NCI-H69 (cell line): ENCODE measurements at places on chromosomes 5 and 9.

DNA sequence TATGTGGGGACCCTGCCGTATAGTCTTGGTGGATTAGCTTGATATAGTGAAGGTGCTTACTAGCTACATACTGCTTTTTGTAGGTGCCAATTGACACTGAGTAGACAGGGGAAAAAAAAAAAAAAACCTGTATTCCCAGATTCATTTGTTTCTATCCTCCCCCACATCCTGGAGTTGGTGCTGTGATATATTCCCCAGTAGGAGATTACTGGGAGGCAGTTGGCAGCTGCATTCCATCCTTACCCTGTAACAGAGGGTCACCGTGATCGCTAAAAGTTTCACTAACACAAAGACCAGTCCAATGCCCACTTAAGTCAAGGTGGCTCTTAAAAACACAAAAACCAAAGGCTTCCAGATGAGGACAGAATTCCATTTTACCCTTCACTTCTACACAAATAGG lies 27.4 kb upstream of the TOMM5 start:
- peak; percentile 56 for DNase-seq

DNA sequence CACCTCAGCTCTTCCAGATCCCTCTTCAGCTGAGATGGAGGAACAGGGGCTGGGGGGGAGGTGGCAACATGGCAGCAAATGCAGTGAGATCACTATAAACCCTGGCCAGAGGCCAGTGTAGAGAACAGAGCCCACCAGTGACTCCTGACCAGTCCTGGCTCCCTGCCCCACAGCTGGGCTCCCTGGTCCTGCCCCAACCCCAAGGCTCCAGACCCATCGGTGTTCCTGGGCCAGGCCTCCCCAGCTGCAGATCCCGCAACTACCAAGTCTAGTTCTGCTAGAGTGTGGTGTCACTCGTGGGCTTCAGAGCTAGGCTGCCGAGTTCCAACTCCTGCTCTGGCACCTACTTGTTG lies 16.8 kb downstream of the AKNA start:
- DNase-seq = no peak

GRCh38 chr5:60576425-60576824 lies 123.5 kb downstream of the DEPDC1B start:
- DNase-seq = no peak

DNA sequence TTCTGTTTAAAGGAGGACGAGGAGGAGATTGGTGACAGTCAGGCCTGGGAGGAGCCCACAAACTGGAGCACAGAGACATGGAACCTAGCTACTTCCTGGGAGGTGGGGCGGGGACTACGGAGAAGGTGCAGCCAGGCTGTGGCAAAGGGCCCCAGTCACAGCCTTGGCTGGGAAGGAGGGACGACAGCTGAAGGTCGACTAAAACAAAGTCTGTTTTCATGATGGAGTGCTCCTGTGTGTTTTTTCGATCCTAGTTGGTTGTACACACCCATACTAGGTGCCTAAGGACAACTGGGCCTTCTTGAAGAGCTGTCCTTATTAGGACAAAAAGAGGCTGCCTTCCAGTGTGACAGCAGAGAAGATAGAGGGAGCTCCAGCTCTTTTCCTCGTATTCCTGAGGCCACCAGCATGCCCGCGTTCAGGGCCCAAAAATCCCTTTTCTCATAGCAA lies 2.9 kb downstream of the CCDC107 start:
- DNase-seq = peak; percentile 24

- peak; percentile 72 for DNase-seq
These were observed 150.0 kb downstream of the TLE1 start for GRCh38 chr9:81539317-81539716.

- peak; percentile 25 for DNase-seq
These were observed 52.2 kb upstream of the SPINK5 start for GRCh38 chr5:148011398-148012137.

- DNase-seq = peak; percentile 58
These were observed 30.2 kb downstream of the LRRTM2 start for GRCh38 chr5:138844812-138845513.

GRCh38 chr9:127351182-127352166 lies 45.5 kb upstream of the SLC2A8 start:
- peak; percentile 31 for DNase-seq

DNA sequence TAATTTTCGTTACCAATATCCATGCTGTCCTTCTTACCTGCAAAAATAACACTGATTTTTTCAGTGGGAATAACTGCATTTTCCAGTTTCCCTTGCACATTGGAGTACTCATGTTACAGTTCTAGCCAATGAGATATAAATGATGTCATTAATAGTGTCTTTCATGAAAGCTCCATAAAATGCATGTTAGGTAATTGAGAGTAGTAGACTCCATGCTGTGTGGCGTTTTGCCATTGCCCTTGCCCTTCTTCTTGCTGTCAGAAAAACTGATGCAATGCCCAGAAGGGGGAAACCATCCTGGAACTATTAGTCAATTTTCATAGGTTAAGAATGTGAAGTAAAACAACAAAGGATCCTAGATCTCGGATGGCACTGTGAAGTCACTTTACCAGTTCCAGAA lies 1765.3 kb downstream of the EFNA5 start:
- peak; percentile 73 for DNase-seq

DNA sequence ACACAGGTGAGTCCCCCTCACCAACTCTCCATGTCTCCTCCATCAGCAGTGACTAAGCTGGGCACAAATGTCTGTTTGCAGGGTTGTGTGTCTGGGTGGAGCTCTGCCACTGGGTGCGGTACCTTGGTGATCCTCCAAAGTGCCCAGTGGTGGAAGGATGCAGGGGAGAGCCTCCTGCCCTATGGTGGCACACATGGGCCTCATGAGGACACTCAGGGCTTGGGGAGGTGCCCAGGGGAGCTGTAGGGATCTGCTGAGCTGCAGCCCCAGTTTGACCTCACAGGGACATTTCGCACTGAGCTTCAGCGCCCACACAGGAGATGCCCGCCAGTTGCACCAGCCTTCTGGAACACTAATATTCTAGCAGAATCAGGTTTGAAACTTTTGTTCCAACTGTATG lies 29.5 kb downstream of the S1PR3 start:
- no peak for DNase-seq

GRCh38 chr5:58056546-58056945 lies 403.3 kb downstream of the PLK2 start:
- DNase-seq = no peak

- DNase-seq = peak; percentile 15
These were observed 34.7 kb downstream of the GLT6D1 start for GRCh38 chr9:135604437-135605237.

- peak; percentile 98 for DNase-seq
These were observed at the start of gene PDLIM7 for GRCh38 chr5:177497292-177498012. TSS of gene PDLIM7 (minus strand) at chr5:177497604. CDS start at chr5:177496512, 1,092 bp downstream.

DNA sequence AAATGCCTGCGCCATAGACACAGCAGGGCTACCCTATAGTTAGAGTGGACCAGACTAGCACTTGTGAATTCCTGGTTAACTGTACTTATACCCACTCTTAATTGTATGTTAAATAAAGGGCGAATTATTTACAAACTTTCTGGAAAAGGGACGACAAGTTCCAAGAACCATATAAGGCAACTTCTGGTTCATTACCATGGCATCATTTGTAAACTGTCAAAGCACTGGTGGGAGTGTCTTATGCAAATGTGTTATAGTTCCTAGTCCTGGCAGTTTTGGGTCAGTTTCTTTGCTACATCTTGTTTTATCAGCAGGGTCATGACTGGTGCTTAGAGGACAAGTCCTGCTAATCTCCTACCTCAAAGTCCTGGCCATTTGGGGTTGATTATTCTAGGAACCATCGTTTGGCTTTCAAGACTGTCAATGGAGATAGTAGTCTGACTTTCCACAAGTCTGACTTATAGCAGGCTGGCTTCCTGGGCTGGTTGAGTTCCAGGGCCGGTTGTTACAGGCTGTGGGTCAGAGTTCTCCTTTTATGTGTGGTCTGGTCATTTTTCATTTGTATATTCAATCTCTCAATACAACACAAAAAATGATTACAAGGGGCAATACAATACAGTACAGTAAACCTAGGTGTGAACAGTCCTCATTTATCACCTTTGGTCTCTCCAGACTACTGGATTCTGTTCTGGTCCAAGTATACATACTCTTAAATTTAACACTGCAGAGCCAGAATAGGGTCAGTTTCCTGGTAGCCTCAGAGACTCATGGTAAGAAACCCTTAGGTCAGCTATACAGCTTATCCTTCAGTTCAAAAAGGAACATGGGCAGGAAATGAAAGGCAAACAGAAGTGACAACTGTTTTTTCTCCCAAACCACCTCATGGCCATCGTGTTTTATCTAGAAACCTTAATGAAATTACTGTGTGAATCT lies 8.3 kb upstream of the CFAP95 start:
- DNase-seq = no peak

- no peak for DNase-seq
These were observed 375.5 kb downstream of the CTNND2 start for GRCh38 chr5:11528720-11529119.

- no peak for DNase-seq
These were observed 26.4 kb downstream of the ANXA1 start for GRCh38 chr9:73178044-73178443.

DNA sequence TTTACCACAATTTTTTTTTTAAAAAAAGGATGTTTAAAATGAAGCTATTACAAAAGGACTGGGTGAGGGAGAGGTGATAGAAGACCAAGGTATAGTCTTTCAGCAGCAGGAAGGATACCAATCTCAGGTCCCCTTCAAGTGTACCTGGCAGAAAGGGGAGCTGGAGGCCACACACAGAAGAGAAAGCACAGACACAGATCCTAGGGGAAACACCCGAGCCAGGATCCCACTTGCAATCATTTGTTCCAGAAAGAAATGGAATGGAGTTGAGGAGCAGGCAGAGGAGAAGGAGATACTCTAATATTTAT lies 5.6 kb downstream of the GNPDA1 start:
- no peak for DNase-seq

DNA sequence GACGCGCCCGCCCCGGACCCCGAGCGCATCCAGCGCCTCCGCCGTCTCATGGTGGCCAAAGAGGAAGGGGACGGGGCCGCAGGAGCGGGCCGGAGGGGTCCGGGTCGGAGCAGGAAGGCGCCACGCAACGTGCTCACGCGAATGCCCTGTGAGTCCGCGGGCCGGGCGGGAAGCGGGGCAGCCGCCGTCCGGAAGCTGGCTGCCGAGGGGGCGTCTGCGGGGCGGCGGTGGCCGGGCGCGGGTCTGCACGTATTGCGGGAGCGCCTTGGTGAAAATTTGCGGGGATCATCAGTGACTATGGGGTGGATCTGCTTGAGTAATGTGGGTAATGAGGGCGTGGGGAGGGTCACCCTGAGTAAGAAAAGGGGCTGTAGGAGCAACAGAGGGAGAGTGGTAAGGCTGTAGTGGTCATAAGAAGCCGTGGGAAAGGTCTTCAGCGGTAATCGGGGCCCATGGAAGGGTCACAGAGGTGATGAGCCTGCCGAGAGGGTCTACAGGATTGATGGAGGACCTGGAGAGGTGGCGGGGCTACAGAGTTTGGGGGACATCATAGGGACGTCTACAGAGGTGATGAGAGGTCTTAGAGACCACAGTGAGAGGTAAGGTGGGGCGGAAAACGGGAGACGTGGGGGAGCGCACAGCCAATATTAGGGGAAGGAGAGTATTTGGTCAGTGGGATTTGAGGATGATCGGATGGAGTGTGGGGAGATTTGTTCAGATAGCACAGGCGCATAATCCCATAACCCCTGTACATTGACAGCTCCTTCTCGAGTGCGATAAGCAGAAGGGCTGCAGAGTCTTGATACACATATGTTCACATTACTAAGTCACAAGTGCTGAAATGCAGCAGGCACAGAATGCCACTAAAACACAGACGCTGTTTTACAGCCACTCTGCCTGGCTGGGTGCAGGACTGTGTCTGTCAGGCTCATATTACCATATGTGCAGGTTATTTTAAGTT lies 819 bp downstream of the LSM11 start:
- DNase-seq = peak; percentile 65

GRCh38 chr9:123300554-123300953 lies 32.2 kb upstream of the STRBP start:
- no peak for DNase-seq

GRCh38 chr9:16310278-16311110 lies 560.0 kb downstream of the BNC2 start:
- peak; percentile 34 for DNase-seq

- DNase-seq = peak; percentile 67
These were observed 17.9 kb downstream of the NDST1 start for GRCh38 chr5:150525781-150526180.

DNA sequence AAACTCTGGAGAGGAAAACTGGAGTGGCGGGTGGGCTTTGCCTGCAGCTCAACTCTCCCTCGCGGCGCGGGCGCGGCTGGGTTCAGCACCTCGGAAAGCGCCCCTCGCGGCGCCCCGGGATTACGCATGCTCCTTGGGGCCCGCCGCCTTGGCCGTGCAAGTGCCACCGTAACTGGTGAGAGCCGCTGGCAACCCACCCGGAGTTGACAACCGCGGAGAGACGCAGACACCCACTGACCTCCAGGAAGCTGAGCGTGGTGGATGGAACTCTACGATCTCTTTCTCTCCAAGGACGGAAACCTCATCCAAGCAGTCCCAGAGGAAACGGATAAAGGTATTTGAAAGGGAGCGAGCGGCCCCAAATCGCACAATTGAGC lies 194 bp upstream of the RXFP3 start:
- no peak for DNase-seq

- no peak for DNase-seq
These were observed 89.6 kb upstream of the MIER3 start for GRCh38 chr5:57041570-57041969.

- DNase-seq = no peak
These were observed 33.9 kb downstream of the UNC5A start for GRCh38 chr5:176844281-176844680.

- no peak for DNase-seq
These were observed 3.4 kb upstream of the F12 start for GRCh38 chr5:177412603-177413233.

GRCh38 chr5:14028188-14028587 lies 83.7 kb upstream of the DNAH5 start:
- DNase-seq = no peak

- no peak for DNase-seq
These were observed 4.6 kb downstream of the TGFBR1 start for GRCh38 chr9:99109522-99109921.

- DNase-seq = no peak
These were observed 903.8 kb downstream of the EFNA5 start for GRCh38 chr5:106766916-106767315.

- DNase-seq = no peak
These were observed 36.5 kb upstream of the FAT2 start for GRCh38 chr5:151627650-151628049.

- peak; percentile 93 for DNase-seq
These were observed 752 bp downstream of the TSTD2 start for GRCh38 chr9:97632248-97632984.

DNA sequence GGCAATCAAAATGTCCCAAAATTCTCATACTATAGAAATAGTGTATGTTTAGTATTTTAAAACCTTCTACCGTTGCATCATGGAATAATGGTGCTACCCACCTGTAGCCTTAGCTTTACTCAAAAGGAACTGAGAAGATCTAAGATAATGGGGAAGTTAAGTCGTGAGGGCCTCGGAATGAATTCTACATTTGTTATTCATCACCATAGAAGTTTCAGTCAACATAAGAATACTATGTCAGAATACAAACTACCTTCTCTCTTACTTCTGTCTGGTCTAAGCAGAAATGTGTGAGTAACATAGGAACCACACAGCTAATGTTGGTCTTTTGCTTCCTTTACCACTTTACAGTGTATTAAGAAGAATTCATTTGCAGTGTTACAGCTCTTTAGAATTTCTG lies 43.2 kb downstream of the RFK start:
- no peak for DNase-seq

GRCh38 chr5:61779743-61780142 lies 447.7 kb downstream of the ZSWIM6 start:
- no peak for DNase-seq

- DNase-seq = peak; percentile 69
These were observed 57.4 kb downstream of the CFAP95 start for GRCh38 chr9:69877852-69878514.
